ENCODE measurements at places on chromosomes 12 and 14.

DNA sequence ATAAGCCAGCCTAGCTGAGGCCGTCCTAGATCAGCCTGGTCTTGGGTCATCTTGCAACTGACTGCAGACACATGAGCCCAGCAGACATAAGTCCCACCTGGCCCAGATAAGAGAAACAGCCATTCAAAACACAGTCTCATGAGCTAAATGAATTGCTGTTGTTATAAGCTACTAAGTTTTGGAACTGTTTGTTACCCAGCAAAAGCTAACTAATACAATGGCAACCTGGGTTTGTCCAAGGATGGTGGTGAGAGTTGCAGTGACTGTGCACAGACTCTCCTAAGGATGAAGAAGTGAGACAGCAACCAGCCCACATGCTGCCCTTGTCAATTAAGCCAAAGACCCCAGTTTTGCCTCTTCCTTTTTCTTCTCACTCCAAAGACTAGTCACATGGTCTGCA is 22.2 kb upstream of the NUAK1 start:
- no peak for DNase-seq

DNA sequence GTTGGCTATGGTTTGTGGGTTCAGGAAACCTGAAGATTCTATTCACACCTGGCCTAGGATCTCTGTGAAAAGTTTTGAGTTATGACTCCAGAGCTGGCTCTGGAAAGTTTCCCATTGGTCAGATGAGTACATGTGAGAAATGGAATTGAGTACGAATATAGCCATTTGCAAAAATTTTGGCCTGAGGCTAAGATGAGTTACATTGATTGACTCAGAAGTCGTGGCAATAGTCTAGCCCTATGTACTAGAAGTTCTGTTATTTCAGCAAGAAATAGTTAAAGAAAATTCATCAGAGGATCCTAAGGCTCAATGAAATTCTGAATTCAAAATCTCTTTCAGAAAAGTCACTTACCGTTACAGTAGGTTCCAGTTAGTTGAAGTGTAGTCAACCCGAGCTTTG is 109.9 kb downstream of the PTCSC3 start:
- no peak for DNase-seq

GRCh38 chr14:60721326-60722106 is 2.6 kb downstream of the SIX4 start:
- no peak for DNase-seq

DNA sequence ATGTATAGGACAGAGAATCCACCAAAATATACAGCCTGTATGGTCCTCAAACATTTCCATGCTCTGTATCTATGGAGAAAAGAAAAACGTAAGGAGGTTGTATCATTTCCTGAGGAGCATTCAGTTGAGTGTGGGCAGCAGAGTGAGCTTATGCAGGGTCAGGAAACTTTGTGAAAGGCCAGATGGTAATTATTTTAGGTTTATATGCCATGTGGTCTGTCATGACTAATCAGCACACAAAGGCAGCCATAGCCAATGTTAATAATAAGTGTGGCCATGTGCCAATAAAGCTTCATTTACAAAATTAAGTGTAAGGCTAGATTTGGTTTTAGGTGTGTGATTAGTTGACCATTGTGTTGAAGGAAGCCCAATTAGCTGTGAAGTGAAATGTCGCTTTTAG is 33.2 kb upstream of the A2M start:
- DNase-seq, result no peak

- DNase-seq, result no peak
These were observed 3.6 kb downstream of the RIMBP2 start for GRCh38 chr12:130712346-130713065.

GRCh38 chr14:103597623-103598377 is 31.2 kb upstream of the KLC1 start:
- DNase-seq, result peak; percentile 36

GRCh38 chr12:102021540-102022246 is 40.1 kb downstream of the WASHC3 start:
- DNase-seq, result no peak

- DNase-seq, result no peak
These were observed 125.6 kb downstream of the RBM19 start for GRCh38 chr12:113840401-113841042.

DNA sequence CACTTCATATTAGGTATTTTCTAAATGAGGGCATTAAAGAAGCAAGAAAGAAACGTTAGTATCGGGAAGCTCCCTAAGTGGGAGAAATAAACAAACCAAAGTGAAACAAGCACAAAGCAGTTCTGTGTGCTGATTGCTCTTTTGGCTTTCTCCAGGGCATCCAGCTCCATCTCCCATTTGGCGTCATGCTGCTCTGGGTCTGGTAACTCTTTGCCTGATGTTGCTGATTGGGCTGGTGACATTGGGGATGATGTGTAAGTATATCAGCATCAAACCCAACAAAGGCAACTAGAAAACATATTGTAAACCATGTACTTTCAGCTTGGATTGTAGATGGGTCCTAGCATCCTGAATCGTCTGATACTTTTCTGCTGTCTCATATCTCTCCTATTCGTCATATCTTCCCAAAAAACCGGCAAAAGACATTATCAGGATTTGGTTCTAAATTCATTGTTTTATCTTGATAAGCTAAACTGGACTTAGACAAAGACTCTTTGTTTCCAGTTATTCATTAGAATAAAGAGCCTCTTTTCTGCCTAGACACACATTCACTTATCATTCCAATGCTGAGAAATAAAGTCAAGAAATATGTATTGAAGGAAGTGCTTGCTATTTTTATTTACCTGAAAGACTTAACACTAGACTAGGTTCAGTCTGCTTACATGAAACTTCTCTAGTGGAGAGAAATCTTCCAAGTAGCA is 2.4 kb downstream of the CLEC12B start:
- DNase-seq, result no peak

DNA sequence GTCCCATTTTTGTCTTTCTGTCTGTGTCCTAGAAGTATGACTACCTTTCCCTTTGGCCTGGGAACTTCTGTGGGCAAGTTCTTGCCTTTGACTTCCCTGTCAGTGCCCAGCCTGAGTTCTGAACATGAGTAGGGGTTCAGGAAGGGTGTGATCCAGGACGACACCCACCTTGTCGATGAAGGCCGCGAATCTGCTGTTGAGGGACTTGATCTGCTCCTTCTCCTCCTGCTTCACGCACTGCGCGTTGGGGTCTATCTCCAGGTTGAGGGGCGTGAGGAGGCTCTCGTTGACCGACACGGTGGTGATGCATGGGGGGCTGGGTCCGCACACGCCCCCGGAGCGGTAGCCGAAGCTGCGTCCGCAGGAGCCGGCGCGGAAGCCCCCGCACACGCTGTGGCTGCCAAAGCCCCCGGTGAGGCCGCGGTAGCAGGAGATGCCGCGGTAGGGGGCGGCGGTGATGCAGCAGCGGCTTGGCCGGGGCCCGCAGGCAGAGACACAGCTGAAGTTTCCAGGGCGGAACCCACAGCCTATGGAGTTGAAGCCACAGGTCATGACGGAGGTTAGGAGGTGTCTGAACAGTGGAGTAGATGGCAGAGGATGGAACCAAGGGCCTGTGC is at the start of gene KRT83:
TSS of gene KRT83 (minus strand) at position 615 of the 617 bp plus-strand sequence. CDS start at position 552, 63 bp downstream.
- DNase-seq, result no peak

DNA sequence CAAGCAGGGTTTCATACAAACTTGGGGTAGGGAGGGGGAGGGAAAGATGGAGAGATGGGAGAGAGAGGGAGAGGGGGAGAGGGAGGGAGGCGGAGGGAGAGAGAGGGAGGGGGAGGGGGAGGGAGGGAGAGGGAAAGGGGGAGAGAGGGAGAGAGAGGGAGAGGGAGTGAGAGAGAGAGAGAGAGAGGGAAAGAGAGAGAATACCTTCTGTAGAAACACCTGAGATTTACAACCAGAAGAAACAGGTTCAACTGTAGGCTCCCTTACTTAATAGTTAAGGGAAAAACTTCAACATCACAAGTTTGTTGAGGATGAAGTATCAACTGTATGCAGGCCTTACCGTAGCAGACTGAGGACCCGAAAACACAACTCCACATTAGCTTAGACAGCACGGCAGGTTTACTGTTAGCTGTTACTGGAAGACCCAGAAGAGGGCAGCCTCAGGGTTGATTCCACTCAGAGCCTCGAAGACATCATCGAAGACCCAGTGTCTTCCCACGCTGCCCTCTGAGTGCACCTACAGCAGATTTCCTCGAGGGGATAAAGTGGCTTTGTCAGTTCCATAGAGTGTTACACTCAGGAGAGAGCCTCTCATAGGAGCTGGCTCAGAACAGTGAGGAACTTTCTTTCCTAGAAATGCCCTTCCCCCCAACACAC is 72.4 kb downstream of the NT5DC3 start:
- no peak for DNase-seq

GRCh38 chr14:21455592-21455911 is 371 bp downstream of the CHD8 start:
- DNase-seq, result no peak

- DNase-seq, result no peak
These were observed 219.9 kb downstream of the SEC23A start for GRCh38 chr14:38883127-38883526.

Measured in anterior cingulate cortex (tissue), 58 donors.